SW 1271 (cell line): ENCODE measurements at places on chromosomes 13 and 19.

- no peak for DNase-seq
Measured at GRCh38 chr13:55007681-55008080, 1979.1 kb downstream of the OLFM4 start.

- DNase-seq = no peak
Measured at GRCh38 chr13:103354171-103354570, 288.0 kb upstream of the SLC10A2 start.

- no peak for DNase-seq
Measured at GRCh38 chr13:51838240-51838846, 6.6 kb downstream of the TMEM272 start.

GRCh38 chr13:75256922-75257321 lies 225.0 kb downstream of the TBC1D4 start:
- DNase-seq = no peak

GRCh38 chr13:77872995-77873394 lies 45.6 kb downstream of the EDNRB start:
- no peak for DNase-seq

GRCh38 chr13:31774186-31774750 lies 34.9 kb downstream of the RXFP2 start:
- no peak for DNase-seq

GRCh38 chr19:42316223-42317211 lies 3.4 kb downstream of the TMEM145 start:
- no peak for DNase-seq

DNA sequence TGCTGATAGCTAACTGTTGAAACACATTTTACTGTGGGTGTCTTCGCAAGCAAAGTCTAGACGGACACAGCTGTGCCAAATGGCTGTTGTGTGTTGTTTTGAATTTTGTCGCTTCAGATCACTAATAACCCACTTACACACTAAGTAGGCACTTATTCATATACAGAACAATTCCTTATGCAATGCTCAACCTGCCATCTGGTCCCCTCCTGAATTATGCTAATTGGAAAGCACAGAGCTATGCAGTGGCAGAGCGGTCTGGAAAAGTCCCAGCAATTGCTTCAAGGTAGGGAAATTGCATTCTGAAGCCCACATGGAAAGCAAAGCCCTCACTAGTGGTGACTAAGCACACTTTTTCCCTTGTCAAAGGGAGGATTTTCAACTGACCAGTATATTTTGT lies 69.9 kb downstream of the C13orf42 start:
- DNase-seq = no peak

DNA sequence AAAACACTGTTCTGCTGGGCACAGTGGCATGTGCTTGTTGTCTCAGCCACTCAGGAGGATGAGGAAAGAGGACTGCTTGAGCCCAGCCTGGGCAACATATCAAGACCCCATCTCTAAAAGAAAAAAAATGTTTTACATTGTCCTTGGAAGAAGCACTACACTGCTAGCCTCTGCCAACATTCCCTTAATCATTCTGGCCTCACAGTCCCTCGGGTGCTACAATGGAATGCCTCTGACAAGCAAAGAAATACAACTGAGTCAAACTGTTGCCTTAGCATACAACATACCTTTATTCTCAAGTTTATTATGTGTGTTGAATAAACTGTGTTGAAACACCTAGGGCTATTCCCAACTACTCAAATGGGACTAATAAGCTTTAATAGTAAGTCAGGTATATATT lies 56.1 kb downstream of the PSPC1 start:
- no peak for DNase-seq

DNA sequence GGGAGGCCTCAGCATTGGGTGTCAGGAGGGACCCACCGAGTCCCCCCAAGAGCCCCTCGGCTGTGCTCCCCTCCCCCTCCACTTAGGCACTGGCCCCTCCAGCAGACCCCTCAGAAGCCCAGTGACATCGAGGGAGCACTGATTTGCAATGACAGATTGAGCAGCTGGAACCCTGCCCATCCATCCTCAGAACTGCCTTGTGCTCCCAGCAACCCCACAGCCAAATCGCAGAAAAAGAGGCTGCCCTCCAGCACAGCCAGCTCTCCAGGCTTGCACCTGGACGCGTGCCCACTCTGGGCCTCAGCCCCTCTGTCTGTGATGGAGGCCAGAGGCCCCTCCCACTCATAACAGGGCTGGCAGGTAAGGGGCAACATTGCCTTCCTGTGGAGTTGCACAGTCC lies 123.2 kb upstream of the VSTM2B start:
- DNase-seq = no peak

- DNase-seq = no peak
Measured at GRCh38 chr13:81664872-81665271, 1323.9 kb upstream of the SPRY2 start.

GRCh38 chr13:25085125-25085742 lies 10.7 kb upstream of the PABPC3 start:
- peak; percentile 34 for DNase-seq
